ENCODE measurements at places on chromosomes 11 and 22. TPM values are rescaled to one million over a fixed set of nuclear protein-coding genes. Genes with fewer than 3 reads are reported as not detected.

- no peak for DNase-seq
Measured at GRCh38 chr11:134372961-134373360, 39.1 kb downstream of the B3GAT1 start.

- DNase-seq = no peak
Measured at GRCh38 chr11:2694995-2695939, 4.5 kb downstream of the KCNQ1OT1 start.

DNA sequence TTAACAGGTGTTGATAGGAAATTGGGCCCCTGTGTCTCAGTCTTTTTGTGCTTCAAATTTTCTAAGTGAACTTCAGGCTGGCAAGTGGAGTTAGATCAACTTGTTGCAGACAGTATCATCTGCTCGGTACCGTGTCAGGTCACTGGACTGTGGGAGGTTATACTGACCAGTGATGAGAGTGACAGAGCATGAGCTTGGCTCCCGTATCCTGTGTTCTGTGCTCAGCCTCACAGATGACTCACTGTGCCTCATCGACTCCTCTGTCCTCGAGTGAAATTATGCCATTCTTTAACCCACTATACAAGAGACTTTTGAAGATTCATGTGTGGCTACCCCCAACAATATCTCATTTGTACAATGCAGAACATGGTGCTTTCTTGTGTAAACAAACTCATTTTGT is 7.9 kb downstream of the GRAP2 start:
- DNase-seq = no peak

GRCh38 chr22:25098445-25099081 is 101.1 kb upstream of the CRYBB3 start:
- DNase-seq = no peak

DNA sequence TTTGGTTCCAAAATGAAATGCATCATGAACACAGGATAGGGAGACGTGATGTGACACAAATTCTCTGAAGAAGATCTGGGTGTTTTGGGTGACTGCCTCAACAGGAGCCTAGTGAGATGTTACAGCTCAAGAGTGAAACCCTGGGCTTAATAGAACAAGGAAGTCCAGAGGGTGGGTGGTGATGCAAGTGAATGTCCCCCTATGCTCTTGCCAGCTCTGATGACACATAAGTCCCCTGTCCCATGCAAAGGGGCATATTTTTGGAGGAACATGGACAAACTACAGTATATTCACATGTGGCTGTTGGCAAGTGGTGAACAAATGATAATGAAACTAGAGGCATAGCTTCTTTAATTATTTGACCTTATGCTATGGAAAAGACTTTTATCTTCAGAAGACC is 9.2 kb downstream of the CRTAM start:
- DNase-seq = no peak

The ARL2 gene
- total RNA-seq = 156 TPM

Data from omental fat pad (tissue), 4 donors.